ENCODE measurements at places on chromosomes 4 and X.
A peak's percentile ranks its signal among the peaks of the same experiment; 100 is the strongest.

- DNase-seq: no peak
These were observed 2614.2 kb downstream of the PCDH7 start for GRCh38 chr4:33334416-33334815.

DNA sequence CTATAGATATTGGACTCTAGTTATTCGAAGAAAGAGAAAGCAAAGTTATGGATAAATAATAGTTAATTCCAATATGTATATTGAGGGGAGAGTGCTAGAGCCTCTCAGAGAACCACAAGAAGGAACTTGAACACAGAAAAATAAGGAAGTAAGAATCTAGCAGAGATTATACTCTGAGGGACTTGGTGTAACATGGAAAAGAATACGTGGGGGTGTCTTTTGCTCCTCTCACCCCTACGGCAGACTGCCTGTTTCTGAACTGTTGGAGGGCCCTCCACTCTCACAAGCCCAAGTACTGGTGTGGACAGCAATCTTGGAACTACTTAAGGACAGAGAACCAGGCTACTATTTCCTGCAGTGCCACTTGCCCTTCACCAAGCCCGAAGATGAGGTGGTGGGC is 1174.4 kb upstream of the PCDH10 start:
- no peak for DNase-seq

DNA sequence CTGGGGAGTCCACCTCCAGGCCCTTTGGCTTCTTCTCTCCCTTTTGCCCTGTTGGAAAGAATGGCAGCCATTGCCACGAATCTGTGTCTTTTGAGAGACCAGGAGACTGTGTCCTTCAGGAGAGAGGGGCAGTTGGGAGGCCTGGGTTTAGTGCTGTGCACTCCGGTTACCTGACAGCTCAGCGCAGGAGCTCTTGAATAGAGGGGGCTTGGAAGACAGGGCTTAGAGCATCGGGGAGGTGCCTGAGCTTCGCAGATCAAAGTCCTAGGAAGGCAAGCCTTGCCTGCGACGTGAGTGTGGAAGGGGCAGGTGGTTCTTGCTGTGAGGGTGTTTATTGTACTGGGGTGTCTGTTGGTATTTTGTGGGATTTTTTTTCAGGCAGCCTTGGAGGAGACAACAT is 41.9 kb upstream of the TADA2B start:
- DNase-seq: no peak

- no peak for DNase-seq
These were observed 2.7 kb downstream of the CRMP1 start for GRCh38 chr4:5890063-5890727.

GRCh38 chr4:55159851-55160250 is 34.5 kb upstream of the KDR start:
- DNase-seq: no peak

GRCh38 chr4:118173956-118174725 is 139.9 kb downstream of the NDST3 start:
- no peak for DNase-seq

- DNase-seq: no peak
These were observed 34.4 kb downstream of the RAP2C start for GRCh38 chrX:132184871-132185270.

GRCh38 chrX:23742697-23743622 is at the start of gene ACOT9:
Gene ACOT9, minus strand, starts transcription at chrX:23743276. Its CDS starts 132 bp downstream, at chrX:23743144.
- peak; percentile 14 for DNase-seq

- no peak for DNase-seq
These were observed 19.8 kb upstream of the SGMS2 start for GRCh38 chr4:107804956-107805355.

GRCh38 chr4:175560604-175561003 is 251.5 kb downstream of the GPM6A start:
- no peak for DNase-seq

DNA sequence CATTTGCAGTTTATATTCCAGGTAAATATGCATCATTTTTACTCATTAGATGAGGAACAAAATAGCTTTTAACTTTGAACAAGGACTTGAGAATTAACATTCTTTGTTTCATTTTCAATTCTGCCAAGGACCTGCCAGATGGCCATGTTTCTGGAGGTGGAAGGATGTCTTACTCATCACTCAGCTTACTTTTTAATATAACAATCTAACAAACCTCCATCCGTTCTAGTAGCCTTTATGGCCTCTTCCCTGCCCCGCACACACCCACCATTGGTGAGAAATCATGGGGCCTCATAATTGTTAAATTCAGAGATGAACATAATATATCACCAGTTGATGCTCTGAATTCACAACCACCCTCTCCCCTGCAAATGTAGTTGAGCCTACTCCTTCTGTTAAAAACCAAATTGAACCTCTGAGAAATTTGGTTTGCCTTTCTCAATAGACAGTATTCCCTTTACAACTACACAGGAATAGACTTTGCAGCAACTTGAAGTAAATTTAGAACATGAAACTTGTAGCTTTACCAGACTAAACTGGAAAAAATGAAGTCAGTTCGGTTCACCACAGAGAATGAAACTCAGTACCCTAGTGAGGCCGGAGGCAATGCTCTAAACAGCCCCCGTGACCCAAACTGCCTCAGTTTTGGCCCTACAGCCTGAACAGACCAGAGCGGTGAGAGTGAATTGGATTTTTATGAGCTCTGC is 50.1 kb upstream of the ACSL4 start:
- DNase-seq: peak; percentile 10

- DNase-seq: no peak
These were observed 105.1 kb upstream of the SMIM31 start for GRCh38 chr4:164648849-164649212.

Measured in bone marrow (tissue), 2 donors.